Fibroblast of gingiva (primary cell): ENCODE measurements at places on chromosomes 2 and 18.

- no peak for DNase-seq
Observed at GRCh38 chr18:57052759-57053158, 94.1 kb upstream of the BOD1L2 start.

- DNase-seq: no peak
Observed at GRCh38 chr2:30165617-30166016, 18.8 kb downstream of the YPEL5 start.

DNA sequence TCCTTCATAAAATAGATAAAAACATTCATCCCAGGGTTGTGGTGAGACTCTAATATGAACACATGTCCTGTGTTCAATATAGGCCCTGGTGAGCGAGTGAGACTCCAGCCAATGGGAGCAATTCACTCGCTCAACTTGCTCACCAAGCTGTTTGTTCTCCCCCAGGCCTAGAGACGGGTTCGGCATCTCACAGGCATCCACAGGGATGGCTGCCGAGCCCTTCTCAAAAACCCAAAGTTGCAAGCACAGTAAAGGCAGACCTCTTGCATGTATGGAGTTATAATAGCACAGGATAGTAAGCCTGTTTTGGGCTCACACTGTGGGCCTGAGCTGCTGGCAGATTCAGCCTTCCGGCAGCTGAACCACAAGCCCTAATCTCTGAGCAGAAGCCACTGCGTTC, 15.7 kb downstream of the PARD6G start:
- no peak for DNase-seq

GRCh38 chr2:8546612-8547283, 135.1 kb upstream of the ID2 start:
- DNase-seq: no peak

DNA sequence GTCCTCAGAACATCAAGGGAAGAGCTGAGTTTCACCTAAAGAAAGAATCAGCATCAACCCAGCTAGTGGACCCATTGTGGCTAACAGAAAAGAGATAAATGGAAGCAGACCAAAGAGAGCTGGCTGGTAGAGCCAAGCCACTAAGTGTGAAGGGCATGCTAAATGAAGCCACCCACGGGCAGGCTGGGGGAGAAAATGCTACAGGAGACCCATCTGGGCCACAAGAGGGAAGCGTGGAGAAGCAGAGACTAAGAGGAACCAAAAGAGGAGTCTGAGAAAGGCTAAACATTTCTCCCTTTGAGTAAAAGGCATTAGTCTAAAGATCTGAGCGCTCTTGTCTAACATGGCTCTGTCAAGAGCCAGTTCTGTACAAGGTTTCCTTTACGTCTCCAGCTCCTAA, 15.8 kb downstream of the CWC22 start:
- no peak for DNase-seq

- DNase-seq: no peak
Observed at GRCh38 chr2:54455131-54455562, 980 bp upstream of the SPTBN1 start.

GRCh38 chr2:31216734-31217133, 581 bp downstream of the CAPN14 start:
- no peak for DNase-seq

DNA sequence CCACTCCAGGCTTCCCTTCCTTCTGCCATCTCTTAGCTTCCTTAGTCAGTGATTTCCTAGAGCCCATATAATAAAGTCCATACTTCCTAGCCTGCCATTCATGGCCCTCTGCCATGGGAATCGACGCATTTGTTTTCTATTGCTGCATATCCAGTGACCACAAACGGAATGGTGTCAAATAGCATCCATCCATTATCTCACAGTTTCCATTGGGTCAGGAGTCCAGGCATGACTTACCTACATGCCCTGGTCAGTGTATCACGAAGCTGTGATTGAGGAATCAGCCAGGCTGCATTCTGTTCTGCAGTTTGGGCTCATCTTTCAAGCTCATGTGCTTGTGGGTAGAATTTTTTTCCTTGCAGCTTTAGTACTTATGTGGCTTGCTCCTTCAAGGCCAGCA, 209.7 kb upstream of the EPAS1 start:
- DNase-seq: peak; percentile 38

DNA sequence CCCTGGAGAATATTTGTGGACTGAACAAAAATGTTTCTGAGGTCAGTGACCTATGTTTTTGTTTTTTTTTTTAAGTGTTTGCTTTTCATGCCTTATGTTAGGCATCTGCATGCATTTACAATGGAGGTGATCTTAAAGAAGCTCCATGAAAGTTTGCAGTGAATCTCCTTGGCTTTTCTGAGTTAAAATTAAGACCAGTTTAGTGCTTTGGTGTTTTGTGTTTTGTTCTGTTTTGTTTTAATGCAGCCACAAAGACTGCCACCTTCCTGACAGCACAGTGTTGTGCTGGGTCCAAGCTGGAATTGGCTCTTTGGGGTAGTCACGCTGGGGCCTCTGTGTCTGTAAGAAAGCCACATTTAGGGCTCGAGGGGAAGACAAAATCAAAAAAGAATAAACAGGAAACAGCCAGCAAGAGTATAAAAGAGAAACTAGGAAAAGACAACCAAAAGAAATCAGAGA, 396.2 kb downstream of the ARHGAP15 start:
- no peak for DNase-seq

- DNase-seq: no peak
Observed at GRCh38 chr2:37317746-37318145, 6.9 kb downstream of the PRKD3 start.

- no peak for DNase-seq
Observed at GRCh38 chr2:149076863-149077412, 38.4 kb downstream of the LYPD6B start.

DNA sequence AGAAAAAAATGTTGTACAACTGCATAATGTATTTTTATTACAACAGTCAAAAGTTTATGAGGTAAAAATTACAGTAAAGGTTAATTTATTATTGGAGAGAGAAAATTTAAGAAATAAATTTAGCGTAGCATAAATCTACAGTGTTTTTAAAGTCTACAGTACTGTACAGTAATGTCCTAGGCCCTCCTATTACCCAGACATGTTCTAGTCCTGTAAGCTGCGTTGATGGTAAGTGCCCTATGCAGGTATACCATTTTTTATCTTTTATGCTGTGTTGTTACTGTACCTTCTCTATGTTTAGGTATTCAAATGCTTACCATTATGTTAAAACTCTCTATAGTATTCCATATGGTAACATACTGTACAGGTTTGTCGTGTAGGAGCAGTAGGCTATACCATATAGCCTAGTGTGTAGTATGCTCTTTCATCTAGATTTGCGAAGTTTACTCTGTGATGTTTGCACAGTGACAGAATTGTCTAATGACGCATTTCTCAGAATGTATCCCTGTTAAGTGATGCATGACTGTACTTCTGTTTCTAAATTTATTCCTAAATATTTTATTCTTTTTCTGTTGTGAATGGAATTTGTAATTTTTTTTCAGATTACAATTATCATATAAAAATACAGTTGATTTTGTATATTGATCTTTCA, 24.5 kb downstream of the ABI2 start:
- no peak for DNase-seq

- no peak for DNase-seq
Observed at GRCh38 chr2:5696404-5696944, 4.3 kb downstream of the SOX11 start.

DNA sequence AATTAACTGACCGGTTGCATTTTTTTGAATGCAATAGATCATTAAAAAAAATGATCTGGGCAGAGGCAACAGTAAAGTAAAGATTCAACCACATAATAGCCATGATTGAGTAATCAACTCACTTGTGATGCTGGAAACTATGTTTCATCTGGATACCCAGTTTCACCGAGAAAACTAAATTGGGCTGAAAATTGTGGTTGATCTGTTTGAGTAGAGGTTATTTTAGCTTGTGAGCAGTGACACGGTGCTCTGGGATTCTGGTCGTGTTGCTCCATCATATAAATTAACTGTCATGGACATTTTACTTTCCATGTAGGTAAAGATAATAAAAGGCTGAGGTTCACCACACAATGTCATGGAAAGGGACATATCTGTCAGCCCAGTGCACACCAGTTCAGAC, 58.7 kb downstream of the CD226 start:
- DNase-seq: no peak

- DNase-seq: no peak
Observed at GRCh38 chr2:19710230-19710629, 191.6 kb downstream of the TTC32 start.

DNA sequence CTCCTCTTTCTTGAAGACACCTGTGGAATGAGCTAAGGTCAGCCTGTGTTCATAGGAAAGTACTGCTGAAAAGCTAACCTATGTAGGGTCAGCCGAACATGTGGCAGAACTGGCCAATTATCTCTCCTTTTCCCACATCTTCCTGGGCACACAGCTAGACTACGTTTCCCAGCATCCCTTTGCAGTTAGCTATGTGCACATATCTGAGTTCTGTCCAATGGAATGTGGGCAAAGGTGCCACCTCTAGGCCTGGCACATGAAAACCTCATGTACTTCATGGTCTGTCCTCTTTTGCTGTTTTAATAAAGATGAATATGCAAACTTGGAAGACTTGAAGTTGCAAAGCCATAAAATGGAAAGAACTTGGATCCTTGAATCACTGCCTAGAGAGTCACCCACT, 352.6 kb downstream of the TNS1 start:
- no peak for DNase-seq

- DNase-seq: no peak
Observed at GRCh38 chr18:26536032-26536431, 12.3 kb downstream of the KCTD1 start.

GRCh38 chr2:199903111-199903510, 8.0 kb upstream of the C2orf69 start:
- DNase-seq: no peak

DNA sequence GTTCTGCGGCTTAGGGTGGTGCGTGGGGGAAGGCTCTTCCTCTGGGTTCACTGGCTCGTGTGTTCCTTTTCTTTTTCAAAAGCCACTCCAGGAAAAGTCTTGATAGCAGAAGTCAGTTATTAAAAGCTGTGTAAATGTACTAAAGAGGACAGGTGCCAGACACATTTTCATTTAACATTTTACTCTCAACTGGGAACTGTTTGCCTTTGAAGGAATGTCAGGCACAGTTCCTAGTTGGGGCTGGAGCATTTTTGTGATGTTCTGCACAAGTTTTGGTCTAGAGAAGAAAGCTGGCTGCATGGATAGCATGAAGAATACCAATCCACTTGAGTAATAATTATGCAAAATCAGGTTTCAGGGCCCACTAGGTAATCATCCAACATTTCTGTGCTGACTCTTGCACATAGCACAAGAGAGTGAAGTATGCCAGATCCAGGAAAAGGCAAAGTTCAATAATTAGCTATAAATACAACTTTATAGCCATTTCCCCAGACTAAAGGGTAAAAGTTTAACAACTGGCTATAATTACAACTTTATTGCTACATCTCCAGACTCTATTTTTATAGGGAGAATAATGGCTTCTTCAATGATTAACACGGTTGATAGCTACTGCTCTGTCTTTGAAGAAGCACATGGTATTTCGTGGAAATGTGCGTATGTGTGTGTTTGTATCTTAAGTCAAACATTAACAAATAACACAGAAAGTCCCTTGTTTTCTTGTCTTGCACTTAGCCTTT, 16.2 kb downstream of the SCYGR8 start:
- peak; percentile 63 for DNase-seq

DNA sequence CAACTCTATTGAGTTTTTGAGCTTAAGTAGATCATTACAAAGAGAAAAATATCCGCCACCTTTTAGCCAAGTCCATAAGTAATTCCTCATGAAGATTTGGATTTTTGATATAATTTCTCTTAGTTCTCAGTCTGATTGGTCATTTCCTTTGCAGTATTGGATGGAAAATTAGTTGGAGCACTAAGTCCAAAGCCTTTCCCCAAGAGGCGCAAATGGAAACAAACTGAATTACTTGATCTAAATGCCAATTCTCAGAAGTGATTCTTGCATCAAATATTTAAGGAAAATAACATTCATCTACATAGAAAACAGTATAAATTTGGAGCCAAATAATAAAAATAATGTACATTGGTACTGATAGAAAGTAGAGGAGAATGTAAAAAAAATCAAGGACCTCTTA, 115.6 kb downstream of the CACNB4 start:
- DNase-seq: no peak

DNA sequence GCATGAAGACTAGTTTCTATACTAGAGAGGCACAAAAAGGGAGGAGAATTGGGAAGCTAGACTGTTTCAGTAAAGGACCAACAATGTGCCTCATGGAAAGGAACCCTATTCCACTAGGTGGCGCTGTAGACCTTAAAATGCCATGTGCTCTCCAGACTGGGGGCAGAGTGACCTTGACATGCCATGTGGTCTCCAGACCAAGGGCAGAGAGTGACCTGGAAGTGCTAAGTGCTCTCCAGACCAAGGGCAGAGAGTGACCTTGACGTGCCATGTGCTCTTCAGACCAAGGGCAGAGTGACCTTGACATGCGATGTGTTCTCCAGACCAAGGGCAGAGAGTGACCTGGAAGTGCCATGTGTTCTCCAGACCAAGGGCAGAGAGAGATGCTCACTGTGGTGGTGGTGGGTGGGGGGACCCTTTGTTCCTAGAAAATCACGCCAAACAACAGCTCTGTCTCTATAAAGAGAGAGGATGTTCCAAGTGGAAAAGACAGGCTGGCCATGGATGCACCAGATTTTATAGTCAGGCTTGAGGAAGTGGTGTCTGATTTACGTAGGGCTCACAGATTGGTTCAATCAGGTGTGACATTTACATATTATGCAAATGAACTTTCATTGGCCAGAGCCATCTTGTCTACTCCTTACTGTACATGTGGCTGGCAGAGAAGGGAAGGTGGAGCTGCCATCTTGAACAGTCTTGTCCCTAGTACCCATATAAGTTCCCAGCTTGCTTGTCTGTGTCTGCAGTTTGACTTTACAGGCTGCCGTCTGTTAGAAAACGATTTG, 344.0 kb upstream of the DDX18 start:
- DNase-seq: no peak

DNA sequence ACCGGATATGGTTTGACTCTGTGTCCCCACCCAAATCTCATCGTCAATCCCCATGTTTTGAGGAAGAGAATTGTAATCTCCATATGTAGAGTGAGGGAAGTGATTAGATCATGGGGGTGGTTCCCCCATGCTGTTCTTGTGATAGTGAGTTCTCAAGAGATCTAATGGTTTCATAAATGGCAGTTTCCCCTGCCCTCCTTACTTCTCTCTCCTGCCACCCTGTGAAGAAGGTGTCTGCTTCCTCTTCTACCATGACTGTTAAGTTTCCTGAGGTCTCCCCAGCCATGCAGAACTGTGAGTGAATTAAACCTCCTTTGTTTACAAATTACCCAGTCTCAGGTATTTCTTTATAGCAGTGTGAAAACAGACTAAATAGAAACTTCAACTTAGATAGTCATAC, 69.5 kb downstream of the SESTD1 start:
- no peak for DNase-seq

DNA sequence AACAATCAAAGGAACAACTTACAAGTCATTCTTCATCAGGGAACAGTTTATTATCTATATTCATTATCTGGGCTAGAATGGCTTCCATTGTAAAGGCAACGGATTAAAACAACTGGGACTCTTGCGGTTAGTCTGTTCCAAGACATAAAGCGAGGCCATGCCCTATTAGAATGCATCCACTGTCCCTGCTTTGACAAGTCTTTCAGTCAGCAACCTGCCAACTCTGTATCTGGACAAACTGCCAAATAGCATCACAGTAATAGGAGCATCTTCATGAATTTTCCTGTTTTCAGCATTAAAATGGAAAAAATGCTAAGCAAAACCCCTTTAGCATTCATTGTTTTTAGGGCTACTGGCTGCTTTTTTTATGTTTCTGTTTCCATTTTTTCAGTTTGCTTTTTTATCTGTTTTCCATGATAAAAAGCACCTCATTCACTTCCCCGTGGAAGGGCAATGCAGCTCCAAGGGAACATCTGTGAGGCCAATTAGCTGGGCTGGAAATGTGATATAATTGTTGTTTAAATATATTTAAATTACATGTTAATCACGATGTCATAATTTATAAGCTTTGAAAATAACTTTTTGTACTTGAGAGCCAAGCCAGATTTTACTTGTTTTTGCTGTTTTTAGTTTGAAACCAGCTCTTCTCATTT, 834.3 kb downstream of the CPS1 start:
- no peak for DNase-seq
